Osteoblast (primary cell): ENCODE measurements at places on chromosomes 2 and 18. TPM values are rescaled to one million over a fixed set of nuclear protein-coding genes. Genes with fewer than 3 reads are reported as not detected.

- no peak overlapping the region for H3K27ac ChIP-seq
- no peaks in the 10 kb centered on the region for H3K4me1 ChIP-seq
- peak; percentile 80 for DNase-seq
- H3K36me3 ChIP-seq: peaks cover 13% of the 10 kb centered on the region
- no peak overlapping the region for H3K4me3 ChIP-seq
Measured at GRCh38 chr2:241574911-241575623, 16.5 kb downstream of the BOK start.

GRCh38 chr18:9828506-9829396 lies 57.0 kb upstream of the TXNDC2 start:
- no peak for DNase-seq
- H3K27ac ChIP-seq: peak overlapping the region; percentile 90
- H3K27me3 ChIP-seq: no peaks in the 10 kb centered on the region
- peaks cover 8% of the 10 kb centered on the region for H3K36me3 ChIP-seq
- peaks cover 44% of the 10 kb centered on the region for H3K4me1 ChIP-seq

DNA sequence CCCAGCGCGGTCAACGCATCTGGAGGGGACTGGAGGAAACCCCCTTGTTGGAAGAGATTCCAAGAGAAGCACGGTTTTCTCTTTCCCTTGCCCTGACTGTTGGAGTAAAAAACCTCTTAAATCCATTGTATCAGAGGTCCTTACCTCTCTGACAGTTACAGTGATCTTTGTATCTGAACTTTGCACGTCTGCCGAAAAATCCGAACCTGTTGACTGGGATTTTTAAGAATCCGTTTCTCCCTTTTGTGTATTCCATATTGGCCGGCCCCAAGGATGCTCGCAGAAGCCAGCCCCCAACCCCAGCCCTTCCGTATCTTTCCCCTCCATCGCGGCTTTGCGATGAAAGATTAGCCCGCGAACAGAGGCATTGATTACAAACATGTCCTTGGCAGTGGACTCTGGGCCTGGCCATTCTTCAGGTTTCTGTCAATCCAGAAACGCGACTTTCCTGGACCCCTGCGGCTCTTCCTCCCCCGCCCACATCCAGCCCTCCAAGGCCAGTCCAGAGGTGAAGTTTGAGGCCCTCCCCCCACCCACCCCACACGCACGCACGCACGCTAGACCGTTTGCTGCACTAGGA lies 4.6 kb upstream of the DLX1 start:
- H3K36me3 ChIP-seq: no peaks in the 10 kb centered on the region
- H3K4me1 ChIP-seq: peaks cover 23% of the 10 kb centered on the region
- no peak overlapping the region for H3K4me3 ChIP-seq
- peak; percentile 21 for DNase-seq
- H3K27me3 ChIP-seq: peaks cover 10% of the 10 kb centered on the region
- H3K27ac ChIP-seq: no peak overlapping the region

DNA sequence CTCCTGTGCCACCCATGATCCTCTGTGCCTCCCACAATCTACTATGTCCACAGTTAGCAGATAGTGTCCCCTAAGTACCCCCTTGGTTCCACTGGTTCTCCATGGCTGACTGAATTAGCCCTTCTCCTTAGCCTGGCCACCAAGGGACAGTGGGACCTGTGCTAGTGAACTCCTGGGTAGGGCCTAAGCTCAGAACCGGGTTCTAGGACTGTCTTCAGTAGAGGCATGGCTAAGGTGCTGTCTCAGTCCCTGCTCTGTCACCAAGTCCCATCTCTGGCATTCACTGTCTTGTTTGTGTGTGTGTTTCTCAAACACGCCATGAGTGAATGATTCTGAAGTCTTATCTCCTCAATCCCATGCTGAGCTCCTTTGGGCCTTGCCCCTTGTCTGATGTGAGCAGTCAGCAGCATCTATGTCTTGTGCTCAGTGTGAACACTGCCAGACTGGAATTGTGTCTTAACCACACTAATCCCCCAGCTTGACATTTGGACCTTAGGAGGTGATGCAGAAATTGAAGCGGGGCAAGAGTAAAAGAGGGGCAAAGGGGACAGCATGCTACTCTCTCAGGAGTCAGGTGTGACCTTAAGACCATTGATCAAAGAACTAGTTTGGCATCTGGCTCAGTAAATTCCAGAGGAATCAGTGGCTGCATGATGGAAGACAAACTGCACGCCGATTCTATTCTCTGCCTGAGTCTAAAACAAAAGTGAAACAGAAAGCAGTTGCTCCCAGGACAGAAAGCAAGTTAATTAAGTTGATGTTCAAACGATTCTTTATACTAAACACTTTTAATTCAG lies 190.5 kb downstream of the ALPK2 start:
- H3K4me1 ChIP-seq: peaks cover 5% of the 10 kb centered on the region
- peak overlapping the region; percentile 56 for H3K4me3 ChIP-seq
- no peaks in the 10 kb centered on the region for H3K36me3 ChIP-seq
- no peak overlapping the region for H3K27ac ChIP-seq
- no peaks in the 10 kb centered on the region for H3K27me3 ChIP-seq

- peaks cover 20% of the 10 kb centered on the region for H3K4me1 ChIP-seq
- no peak for DNase-seq
- no peaks in the 10 kb centered on the region for H3K27me3 ChIP-seq
- H3K27ac ChIP-seq: peak overlapping the region; percentile 38
Measured at GRCh38 chr2:47165001-47165555, 10.0 kb upstream of the STPG4 start.

GRCh38 chr2:231159306-231159705 lies 34.5 kb upstream of the HTR2B start:
- H3K27me3 ChIP-seq: no peaks in the 10 kb centered on the region
- no peak overlapping the region for H3K27ac ChIP-seq
- peak; percentile 54 for DNase-seq
- H3K4me1 ChIP-seq: peaks cover 39% of the 10 kb centered on the region
- H3K36me3 ChIP-seq: peaks cover 17% of the 10 kb centered on the region

Gene CD8B2
- total RNA-seq: not detected in 2 replicates

GRCh38 chr2:32363597-32363996 lies 6.8 kb downstream of the BIRC6 start:
- peaks cover 13% of the 10 kb centered on the region for H3K4me1 ChIP-seq
- H3K36me3 ChIP-seq: no peaks in the 10 kb centered on the region
- H3K4me3 ChIP-seq: no peak overlapping the region
- no peak for DNase-seq
- no peaks in the 10 kb centered on the region for H3K27me3 ChIP-seq
- no peak overlapping the region for H3K27ac ChIP-seq

DNA sequence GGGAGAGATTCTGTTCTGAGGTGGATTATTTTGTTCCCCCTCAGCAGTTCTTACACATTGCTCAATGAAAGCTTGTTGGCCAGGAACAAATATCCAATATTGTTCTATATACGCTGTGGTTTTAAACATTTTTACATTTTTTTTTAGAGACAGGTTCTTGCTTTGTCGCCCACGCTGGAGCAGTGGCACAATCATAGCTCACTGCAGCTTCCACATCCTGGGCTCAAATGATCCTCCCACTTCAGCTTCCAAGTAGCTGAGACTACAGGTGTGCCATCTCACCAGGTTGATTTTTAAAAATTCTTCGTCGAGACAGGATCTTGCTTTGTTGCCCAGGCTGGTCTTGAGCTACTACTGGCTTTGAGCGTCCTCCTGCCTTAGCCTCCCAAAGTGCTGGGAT lies 58.9 kb upstream of the KIF5C start:
- H3K27me3 ChIP-seq: peaks cover 13% of the 10 kb centered on the region
- no peaks in the 10 kb centered on the region for H3K36me3 ChIP-seq
- no peak overlapping the region for H3K4me3 ChIP-seq
- DNase-seq: no peak
- H3K27ac ChIP-seq: no peak overlapping the region

DNA sequence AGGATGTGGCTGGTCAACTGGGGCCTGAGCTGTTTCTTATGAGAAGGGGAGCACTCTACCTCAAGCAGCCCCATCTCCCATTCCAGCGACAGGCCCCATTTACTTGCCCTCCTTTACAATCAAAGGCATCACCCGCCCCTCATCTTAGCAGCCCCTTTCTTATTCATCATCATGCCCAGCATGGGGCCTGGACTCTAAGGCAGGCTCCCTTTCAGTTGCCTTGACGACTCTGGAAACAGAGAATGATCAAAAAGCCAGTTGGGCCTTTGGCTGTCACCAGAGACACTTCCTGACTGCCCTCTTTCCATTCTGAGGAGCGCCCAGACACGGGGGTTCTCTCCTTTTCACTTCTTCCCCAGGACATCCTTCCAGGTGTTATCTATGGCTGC lies 11.2 kb downstream of the CELF4 start:
- no peaks in the 10 kb centered on the region for H3K27me3 ChIP-seq
- no peak for DNase-seq
- H3K4me3 ChIP-seq: no peak overlapping the region
- H3K36me3 ChIP-seq: no peaks in the 10 kb centered on the region

DNA sequence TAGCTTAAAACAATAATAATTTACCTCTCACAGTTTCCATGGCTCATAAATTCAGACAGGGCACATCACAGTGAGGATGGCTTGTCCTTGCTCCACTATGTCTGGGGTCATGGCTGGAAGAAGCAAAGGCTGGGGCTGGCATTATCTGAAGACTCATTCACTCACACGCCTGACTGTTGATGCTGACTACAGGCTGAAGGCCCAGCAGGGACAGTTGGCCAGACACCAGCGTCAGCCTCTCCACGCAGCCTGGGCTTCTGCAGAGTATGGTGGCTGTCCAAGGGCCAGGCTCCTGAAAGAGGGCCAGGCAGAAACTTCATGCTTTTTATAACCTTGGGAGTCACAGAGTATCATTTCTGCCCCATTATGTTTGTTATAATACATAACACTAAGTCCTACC lies 33.4 kb downstream of the YPEL5 start:
- H3K27ac ChIP-seq: no peak overlapping the region
- no peak overlapping the region for H3K4me3 ChIP-seq
- H3K36me3 ChIP-seq: no peaks in the 10 kb centered on the region
- no peaks in the 10 kb centered on the region for H3K4me1 ChIP-seq

Gene OTOS
- total RNA-seq: not detected in 2 replicates

DNA sequence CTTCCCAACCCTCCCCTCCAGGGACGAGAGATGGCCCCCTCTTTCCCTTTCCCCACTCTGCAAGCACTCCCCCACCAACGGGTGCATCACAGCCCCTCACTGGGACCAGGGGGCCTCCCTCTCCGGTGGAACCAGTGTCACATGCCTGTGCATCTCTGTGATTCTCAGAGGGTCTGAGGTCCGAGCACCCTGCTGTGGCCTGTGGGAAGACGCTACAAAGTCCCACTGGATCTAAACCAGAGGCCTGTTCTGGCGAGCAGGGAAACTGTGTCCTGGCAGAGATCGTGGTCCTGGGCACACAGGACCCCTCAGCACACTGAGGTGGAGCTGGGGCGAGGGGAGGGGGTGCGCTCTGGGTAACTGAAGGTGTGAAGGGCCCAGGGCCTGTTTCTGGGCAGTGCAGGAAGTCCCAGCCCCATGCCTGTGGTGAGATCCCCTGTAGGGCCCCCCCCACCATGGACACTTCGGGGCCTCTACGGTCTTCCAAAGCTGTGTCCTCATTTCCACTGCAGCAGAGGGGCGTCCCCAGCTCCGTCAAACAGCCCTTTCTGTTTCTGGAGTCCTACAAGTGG lies 8.0 kb downstream of the SNORC start:
- no peaks in the 10 kb centered on the region for H3K4me1 ChIP-seq
- no peak overlapping the region for H3K4me3 ChIP-seq
- H3K36me3 ChIP-seq: no peaks in the 10 kb centered on the region
- H3K27me3 ChIP-seq: peaks cover 6% of the 10 kb centered on the region
- DNase-seq: peak; percentile 83

Gene C1QL2
- total RNA-seq: not detected in 2 replicates

Gene KIF1A
- under 0.01 TPM in 1 of 2 replicates, not detected in the other for total RNA-seq

DNA sequence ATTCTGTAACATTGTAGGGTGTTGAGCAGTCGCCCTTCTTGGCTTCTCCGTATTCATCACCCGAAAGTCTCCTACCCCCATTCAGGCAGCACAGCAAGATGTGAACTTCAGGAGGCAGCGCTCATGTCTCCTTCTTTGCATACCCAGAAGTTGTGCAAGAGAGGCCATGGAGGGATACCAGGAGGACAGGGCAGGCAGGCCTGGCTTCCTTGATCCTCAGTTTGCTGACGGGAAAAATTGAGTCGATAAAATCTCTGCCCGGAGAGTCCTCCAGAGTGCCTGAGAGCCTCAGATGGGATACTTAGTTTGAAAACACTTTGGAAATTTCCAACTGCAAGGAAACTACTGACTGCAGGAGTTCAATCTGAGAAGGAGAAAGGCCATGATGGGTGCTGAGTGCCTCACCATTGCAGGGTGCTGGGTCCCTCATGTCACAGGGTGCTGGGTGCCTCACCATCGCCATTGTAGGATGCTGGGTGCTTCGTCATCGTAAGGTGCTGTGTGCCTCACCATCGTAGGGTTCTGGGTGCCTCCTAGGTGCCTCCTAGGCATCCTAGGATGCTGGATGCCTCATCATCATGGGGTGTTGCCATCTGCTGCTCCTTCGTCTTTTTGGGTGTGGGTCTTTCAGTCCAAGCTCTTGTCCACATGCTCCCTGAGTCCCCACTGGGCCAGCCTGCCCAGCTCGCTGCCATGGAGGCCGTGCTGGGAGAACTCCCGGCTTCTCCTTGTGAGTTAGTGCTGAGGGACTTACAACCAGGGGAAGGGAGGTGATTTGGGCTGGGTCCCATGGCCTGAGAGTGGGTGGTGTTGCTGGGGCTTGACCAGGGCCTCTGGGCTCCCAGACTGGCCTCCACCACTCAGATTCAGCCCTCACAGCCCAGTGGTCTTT lies 162.4 kb downstream of the DDX1 start:
- no peaks in the 10 kb centered on the region for H3K36me3 ChIP-seq
- DNase-seq: no peak
- no peaks in the 10 kb centered on the region for H3K27me3 ChIP-seq

Gene TDRD15
- total RNA-seq: not detected in 2 replicates

DNA sequence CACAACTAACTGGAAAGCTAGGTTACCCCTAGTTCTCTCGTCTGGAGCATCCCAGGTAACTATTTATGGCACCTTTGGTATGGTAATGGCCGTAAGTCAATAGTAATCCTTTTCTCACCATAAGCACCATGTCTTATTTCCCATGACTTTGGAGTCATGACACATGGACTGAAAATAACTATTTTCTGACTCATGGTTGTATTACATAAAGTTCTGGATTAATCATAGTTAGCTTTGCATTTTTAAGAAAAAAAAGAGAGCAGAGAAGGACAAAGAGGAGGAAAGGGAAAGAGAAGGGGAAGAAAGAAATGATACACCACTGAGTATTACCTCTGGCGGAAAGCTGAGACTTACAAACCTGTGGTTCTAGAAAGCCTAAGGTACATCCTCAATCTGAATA lies 99.3 kb downstream of the BIN1 start:
- H3K36me3 ChIP-seq: no peaks in the 10 kb centered on the region
- peak; percentile 83 for DNase-seq
- H3K27me3 ChIP-seq: peaks cover 3% of the 10 kb centered on the region

Gene MAPK4
- not detected in 2 replicates for total RNA-seq
